Umbilical cord (tissue), 2 donors: ENCODE measurements at places on chromosomes 13 and 19. TPM values are rescaled to one million over a fixed set of nuclear protein-coding genes. Genes with fewer than 3 reads are reported as not detected.

GRCh38 chr19:51368366-51369282, at the start of gene CLDND2:
Gene CLDND2, minus strand, starts transcription at chr19:51369003. Its CDS starts 426 bp downstream, at chr19:51368577.
- DNase-seq: no peak

Gene FFAR2
- 0.72 TPM for total RNA-seq

DNA sequence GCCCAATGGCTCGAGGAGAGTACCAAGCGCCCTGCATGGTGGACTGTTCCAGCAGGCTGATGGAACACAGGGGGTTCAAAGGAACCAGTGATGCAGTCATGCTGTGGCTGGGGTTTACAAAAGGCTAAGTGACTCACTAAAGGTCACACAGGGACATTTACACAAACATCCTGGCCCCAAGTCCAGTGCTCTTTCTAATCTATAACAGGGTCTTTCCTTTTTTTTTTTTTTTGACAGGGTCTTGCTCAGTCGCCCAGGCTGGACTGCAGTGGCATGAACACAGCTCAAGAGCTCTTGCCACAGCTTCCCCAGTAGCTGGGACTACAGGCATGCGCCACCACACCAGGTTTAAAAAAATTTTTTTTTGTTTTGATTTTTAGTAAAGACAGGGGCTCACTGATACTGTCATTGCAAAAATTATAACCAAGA, 2.8 kb upstream of the SLC25A15 start:
- DNase-seq: no peak

- peak; percentile 100 for DNase-seq
Observed at GRCh38 chr19:56507446-56508289, at the start of gene ZNF471. Gene ZNF471, plus strand, starts transcription at chr19:56507855. Its CDS starts 3,717 bp downstream, at chr19:56511572.

- DNase-seq: no peak
Observed at GRCh38 chr13:60418954-60419353, 21.9 kb downstream of the TDRD3 start.

GRCh38 chr19:19619849-19620210, 1.3 kb upstream of the PBX4 start:
- DNase-seq: no peak

Gene KLC3
- 4.3 TPM for total RNA-seq

Gene LILRA1
- total RNA-seq: 1.4 TPM

Gene JSRP1
- total RNA-seq: not detected

DNA sequence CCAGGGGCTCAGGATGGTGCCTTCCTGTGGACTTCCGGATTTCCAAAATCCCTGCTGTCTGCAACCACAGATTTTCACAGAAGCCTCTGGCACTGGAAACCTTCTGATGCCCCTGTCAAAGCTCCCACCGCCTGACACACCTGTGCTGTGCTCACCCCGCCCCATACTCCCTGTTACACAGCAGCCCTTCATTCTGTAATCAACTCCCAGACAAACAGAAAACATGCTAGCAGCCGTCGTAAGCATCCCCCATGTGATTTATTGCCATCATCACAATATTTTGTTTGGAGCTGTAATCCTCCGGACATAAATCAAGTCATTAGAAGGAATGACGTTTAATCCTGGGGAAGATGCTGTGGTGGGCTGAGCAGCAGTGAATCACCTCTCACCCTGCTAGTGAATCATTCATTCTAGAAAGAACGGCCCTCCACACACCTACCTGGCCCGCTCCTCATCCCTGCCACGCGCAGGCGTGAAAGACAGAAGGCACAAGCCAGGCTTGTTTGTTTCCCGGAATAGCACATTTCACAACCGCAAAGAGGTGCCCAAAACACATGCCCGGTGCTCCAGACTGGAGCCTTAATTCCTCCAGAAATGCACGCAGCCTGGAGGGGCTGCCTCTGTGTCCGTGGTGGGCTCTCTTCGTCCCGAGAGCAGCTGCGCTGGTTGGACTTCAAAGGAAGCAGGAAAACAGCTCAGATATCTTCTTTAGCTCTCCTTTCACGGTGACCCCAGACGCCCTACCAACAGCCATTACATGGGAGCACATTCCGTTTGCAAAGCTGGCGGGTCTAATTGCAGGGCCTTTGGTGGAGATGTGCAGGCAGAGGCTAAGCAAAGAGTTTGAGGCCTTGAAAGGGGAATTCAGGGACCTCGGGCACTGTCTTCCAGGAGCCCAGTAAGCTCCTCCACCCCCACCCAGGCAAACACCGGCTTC, 41.3 kb upstream of the KCTD15 start:
- no peak for DNase-seq

Gene ACER1
- total RNA-seq: not detected

GRCh38 chr13:32893176-32893575, 123.0 kb upstream of the KL start:
- DNase-seq: no peak

DNA sequence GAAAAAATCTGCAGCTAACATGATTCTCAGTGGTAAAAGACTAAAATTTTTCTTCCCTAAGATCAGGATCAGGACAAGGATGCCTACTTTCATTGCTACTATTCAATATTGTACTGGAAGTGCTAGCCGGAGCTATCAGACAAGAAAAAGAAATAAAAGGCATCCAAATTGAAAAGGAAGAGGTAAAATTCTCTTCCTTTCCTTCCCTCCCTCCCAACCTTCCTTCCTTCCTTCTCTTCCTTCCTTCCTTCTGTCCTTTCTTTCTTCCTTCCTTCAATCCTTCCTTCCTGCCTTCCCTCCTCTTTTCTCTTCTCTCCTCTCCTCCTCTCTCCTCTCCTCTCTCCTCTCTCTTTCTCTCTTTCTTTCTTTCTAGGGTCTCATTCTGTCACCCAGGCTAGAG, 26.7 kb upstream of the LRP3 start:
- no peak for DNase-seq

- peak; percentile 61 for DNase-seq
Observed at GRCh38 chr19:54420383-54421168, 5.3 kb downstream of the TTYH1 start.

DNA sequence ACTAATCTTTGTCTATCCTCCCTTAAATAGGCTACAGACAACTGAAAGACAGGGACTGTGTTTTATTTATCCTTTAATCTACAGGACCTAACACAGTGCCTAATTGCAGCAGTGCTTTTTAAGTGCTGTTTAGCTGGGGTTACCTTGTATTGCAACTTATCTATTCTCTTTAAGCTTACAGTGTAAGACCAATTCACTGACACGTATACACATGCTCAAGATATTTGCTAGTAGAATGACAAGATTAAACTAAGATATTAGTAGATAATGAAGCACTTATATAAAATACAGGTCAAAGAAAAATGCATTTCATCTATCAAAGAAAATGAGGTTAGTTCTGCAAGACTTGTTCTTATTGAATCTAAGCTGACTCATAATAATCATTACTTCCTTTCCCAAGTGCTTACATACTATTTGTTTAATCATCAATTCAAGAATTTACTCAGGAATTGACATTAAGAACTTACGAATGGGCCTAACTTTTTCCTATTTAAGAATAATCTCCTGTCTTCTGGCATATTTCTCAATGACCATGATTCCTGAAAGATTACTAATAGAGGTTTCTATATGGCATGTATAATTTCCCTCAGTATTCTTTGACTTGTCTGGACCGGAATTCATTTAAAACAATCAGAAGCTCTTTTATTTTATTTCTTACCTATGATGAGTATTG, 75.8 kb upstream of the MAB21L1 start:
- DNase-seq: no peak

Gene COL4A1
- 4,434 TPM for total RNA-seq

DNA sequence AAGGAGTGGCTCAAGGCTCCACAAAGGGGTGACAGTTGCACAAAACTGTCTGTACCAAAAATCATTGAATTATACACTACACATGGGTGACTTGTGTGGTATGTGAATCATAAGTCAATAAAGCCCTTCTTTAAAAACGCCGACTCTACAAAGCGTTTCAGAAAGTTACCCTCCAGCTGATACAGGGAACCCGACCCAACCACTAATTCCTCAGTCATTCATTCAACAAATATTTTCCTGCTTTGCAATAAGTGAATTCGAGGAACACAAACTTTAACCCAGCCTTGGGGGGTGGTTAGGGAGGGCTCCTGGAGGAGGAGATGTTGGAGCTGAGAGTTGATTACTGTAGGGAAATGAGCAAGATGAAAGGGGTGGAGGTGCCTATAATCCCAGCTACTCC, 32.0 kb downstream of the LTBP4 start:
- DNase-seq: no peak
